GM23248 (cell line): ENCODE measurements at places on chromosomes 12 and 14.

DNA sequence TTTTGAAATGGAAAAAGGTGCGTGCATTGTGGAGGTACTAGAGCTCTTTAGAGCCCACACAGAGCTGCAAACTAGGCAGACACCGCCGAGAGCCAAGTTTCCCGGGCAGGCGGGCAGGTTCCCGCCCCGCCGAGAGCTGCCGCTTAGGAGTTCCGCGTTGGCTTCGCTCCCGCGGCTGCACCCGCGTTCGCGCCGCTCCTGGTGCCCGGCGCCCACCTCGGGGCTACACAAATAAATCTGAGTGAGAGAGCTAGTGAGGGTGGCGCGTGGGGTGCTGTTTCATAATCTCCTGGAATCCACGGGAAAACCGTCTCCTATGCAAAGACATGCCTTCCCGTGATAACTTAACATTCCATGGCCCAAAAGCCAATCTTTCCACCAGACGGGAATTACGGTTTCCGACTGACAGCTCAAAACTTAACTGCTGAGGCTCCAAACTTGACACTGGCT lies 645 bp downstream of the KITLG start:
- DNase-seq, result peak; percentile 71

DNA sequence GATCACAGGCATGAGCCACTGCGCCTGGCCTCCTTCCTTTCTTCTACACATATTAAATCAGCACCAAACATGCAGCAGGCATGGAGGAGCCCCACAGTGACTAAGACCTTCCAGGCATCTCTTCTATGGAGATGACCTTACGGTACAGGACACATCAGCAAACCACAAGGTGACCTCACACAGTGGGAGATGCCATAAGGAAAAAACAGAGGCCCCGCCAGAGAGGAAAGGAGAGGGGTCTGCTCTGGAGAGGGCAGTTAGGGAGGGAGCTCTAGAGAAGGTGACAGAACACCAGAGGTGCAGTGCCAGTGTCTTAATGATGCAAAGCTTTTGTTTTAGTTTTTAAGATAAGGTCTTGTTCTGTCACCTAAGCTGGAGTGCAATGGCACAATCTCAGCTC lies 81.1 kb upstream of the ESRRB start:
- no peak for DNase-seq

- peak; percentile 83 for DNase-seq
Measured at GRCh38 chr14:102362084-102362483, 606 bp downstream of the CINP start.

- DNase-seq, result no peak
Measured at GRCh38 chr12:96242597-96242996, 48.4 kb downstream of the ELK3 start.

DNA sequence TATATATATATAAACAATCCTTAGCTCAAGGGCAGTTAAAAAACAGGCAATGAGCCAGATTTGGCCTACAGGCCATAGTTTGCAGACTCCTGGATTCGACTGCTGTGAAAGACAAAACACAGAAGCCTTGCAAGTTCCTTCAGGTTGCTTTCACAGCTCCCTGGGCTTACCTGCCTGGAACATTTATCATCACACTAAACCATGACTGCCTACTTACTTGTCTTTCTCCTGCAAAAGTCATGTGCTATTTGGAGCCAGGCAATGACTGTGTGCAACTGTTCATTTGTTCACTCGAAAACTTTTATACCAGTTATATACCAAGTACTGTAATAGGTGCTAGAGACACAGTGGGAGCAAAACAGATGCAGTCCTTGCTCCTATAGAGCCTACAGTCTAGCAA lies 2.2 kb upstream of the RPS6KA5 start:
- DNase-seq, result no peak
